Esophagus mucosa (tissue), 1 donor: ENCODE measurements at places on chromosomes 6 and 20.
A peak's percentile ranks its signal among the peaks of the same experiment; 100 is the strongest.

GRCh38 chr6:136401749-136402148 lies 112.1 kb upstream of the BCLAF1 start:
- no peak for ATAC-seq

DNA sequence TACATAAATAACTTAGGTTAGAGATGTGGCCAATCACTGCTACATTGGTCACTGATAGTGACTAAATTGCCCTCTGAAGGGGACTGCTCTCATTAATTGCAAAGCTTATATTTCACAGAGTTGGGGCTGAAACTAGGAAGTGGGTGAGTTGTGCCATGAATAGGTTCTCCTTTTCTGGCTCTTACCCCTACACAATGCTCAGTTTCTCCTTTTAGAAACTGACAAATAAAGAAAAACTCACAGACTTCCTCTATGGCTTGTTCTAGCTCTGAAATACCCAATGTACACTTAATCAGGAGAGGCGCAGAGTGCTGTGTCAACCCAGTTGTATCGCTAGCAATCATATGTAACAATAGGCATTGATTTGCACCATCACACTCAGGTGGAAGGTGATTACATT lies 41.2 kb upstream of the PROKR2 start:
- ATAC-seq, result no peak

- ATAC-seq, result no peak
Observed at GRCh38 chr20:56381501-56381900, 10.5 kb downstream of the AURKA start.

DNA sequence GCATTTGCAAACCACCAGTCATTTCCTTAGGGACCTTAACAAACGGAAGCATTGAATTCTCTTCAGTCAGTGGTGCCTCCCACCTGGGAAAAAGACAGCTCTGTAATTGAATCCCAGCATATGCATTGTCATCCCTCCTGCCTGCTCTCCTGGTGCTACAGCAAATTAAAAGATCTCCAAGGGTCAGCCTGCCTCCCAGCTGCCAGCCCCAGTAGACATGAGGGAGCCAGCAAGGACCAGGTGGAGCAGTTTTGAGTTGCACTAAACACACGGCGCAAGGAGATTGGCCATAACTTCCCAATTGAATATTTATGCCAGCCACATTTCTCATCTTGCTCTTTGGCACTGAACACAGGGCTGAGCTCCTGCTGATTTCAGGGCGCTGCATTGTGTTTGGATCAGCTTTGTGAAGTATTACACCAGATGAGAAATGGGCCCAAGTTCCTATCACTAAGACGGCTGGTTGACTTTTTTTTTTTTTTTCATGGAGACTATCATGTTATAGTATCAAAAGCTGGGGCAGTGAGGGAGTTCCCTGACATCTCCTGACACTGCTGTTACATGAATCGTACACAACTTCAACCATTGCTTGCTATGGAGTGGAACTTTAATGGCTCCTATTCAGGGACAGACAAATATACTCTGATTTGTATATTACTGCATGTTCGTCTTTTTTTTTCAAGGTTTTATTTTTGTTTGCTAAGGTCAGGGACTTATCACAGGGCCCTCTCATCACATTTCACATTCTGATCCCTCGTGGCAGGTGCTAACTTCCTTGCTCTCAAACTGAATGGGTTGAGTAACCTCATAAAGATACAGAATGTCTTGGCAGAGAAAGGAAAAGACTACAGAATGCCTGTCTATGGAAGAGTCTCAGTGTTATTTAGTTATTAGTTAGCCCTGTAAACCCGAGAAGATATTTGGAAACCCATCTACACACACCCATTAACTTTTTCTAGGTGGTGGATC lies 191.1 kb downstream of the EYA4 start:
- no peak for ATAC-seq

DNA sequence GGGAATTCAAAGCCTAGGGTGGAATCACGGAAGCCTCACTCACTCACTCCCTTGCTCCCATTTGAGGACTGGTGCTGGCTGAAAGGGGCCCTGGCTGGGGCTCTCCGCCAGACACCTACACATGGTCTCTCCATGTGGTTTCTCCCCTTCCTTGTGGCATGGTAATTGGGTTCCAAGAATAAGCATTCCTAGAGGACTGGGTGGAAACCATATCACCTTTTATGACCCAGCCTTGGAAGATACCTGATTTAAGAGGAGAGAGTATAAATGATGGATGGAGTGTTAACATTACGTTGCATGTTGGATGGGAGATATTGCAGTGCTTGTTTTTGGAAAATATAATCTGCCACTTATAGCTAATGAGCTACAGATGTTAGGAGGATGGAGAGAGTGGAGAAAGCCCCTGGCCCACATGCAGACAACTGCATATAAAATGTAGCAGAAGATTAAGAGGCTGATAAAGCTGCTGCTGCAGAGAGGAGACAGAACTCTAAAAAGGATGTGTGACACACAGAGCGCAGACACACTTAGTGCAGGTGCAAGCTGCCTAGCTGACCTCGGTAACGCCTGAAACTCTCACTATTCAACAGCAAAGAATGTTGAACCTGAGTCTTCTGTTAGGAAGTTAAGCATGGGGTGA lies 23.3 kb upstream of the CDKN1A start:
- no peak for ATAC-seq

- ATAC-seq, result no peak
Observed at GRCh38 chr6:21033084-21033483, 498.8 kb downstream of the CDKAL1 start.

- no peak for ATAC-seq
Observed at GRCh38 chr6:104952911-104953399, 4.0 kb upstream of the LIN28B start.

GRCh38 chr6:1053586-1053985 lies 258.3 kb upstream of the FOXQ1 start:
- peak; percentile 46 for ATAC-seq

GRCh38 chr6:29520232-29520631 lies 32.5 kb upstream of the MAS1L start:
- ATAC-seq, result no peak

- ATAC-seq, result peak; percentile 57
Observed at GRCh38 chr6:14354919-14355572, 237.5 kb downstream of the CD83 start.

DNA sequence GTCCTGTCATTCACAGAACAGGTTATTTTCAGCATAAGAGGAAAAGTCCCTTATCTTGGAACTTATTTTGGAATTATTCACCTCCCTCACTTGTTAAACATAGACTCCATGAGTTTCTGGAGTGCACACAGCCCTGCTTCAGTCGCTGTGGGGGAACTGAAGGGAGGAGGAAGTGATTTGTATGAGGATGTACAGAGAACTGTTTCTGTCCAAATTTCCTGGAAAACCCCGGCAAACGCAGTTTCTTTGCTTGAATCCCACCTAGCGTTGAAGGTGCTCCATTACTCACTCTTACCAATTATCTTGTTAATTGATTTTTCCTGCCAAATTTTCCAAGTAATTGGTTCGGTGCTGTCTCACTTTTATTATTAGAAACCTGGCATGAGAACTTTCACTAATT lies 78.0 kb upstream of the AGPAT4 start:
- ATAC-seq, result no peak

DNA sequence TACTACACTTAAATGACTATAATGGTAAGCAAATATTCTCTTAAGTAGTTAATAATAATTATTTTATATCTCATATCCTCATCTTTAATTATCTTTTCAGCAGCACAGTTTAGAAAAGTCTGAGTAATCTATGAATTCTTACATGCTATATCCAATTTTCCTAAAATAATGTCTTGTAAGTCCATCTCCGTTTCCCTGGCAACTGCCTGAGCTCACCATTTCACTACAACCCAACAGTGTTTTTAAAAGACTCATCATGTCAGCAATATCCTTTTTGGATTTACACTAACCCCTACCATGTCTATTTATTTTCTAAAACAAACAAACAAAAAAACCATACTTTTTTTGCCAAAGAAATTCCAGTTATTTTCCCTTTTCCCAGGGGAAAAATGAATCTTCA lies 859.6 kb downstream of the EYS start:
- ATAC-seq, result no peak

GRCh38 chr6:154538640-154539191 lies 28.2 kb upstream of the CNKSR3 start:
- ATAC-seq, result no peak

DNA sequence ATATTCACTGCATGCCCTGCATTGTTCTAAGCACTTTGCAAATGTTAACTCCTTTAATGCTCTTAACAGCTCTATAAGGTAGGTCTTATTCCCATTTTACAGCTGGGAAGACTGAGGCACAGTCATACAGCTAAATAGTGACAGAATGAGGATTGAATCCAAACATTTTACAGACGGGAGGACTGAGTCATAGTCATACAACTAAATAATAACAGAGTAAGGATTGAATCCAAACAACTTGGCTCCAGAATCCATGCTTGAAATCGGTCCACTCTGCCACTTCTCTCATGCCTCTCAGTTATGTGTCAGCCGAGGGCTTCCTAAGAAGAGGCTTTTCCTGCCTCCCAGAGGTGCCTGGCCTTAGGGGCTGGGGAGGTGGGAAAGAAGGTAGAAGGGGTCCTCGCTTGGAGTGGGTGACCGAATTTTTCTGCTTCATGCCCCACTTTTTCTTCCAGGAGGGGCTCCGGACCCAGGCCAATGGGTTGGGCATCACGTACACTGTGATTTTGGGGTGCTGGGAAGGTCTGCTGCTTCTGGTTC lies 137.4 kb upstream of the RNF24 start:
- ATAC-seq, result no peak

- no peak for ATAC-seq
Observed at GRCh38 chr6:27426045-27426620, 37.6 kb downstream of the ZNF391 start.

DNA sequence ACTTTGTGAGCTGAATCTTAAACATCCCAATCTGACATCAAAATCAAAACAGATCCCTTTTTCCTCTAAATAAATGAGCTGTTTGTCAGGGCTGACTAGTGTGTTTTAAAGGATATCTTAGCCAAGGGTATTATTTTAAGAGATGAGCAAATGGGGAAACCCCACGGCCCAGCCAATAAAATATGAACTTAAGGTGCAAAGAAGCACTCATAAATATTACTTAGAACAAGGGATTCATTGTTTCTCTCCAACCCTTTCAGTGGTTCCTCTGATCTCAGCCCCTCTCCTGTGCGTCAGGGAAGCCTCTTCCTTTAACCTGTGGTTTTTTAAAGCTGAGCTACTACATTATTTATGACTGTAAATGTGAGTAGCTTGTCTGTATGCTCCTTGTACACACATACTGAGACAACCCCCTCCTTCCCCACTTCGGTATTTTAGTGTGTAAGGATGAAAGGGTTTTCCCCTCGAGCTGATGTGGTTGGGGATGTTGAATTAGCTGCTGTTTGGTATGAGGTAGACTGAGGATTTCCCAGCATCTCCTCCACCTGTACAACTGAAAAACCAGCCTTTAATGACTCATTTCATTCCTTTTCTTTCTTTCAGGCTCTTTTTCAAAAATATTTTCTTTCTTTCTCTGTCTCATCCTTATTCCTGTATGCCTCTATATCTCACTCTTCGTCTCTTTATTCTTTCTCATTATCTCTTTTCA lies 6.5 kb downstream of the BMP5 start:
- no peak for ATAC-seq

- no peak for ATAC-seq
Observed at GRCh38 chr6:112149236-112149635, 61.8 kb downstream of the FAM229B start.

DNA sequence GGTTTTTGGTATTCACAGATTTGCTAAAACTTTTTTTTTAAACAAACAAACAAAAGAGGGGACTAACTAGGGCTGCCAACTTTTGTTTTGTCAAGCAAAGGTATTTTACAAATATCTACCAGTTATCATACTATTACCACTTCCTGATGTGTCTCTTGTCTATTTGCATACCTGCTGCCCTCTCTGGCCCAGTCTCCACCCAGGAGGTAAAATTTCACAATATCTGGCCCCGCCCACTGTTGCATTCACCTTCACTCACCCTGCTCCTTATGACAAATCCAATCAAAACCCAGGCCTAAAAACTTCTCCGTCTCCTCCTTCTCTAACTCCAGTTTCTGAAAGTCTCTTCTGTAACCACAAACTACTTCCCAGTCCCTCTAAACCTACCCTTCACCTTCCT lies 82.2 kb downstream of the TRERF1 start:
- peak; percentile 71 for ATAC-seq

DNA sequence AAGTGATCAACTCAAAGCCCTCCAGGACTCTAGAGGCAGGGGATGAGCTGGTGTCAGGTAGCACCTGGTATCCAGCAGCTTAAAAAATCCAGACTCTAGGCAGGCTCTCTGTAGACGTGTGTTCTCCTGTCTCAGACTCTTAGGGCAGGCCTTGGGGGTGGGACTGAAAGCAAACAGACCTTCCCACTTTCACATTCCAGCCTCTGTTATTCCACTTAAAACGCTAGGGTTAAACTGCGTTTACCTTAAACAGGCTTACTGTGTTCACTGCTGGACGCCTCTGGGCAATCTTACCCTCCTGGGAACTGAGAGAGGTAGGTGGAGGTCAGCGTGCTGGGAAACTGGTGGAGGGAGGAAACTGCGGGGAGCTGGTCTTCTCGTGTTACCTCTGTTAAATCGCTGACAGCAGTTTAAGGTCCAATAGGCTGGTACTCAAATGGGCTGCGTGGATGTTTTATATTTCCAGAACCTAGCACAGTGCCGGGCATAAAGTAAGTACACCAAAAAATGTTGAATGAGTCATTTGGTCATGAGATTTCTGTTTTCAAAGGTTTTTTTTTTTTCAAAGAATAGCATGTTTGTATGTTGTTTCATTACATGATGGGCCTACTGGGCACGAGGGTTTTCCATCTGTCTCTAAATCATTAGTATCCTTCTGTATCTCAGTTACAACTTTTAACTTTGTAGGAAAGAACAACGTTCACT lies at the start of gene GCNT2:
TSS of gene GCNT2 (plus strand) at position 248 of the 705 bp plus-strand sequence. CDS start 7,561 bp downstream, outside the sequence.
- ATAC-seq, result peak; percentile 86

DNA sequence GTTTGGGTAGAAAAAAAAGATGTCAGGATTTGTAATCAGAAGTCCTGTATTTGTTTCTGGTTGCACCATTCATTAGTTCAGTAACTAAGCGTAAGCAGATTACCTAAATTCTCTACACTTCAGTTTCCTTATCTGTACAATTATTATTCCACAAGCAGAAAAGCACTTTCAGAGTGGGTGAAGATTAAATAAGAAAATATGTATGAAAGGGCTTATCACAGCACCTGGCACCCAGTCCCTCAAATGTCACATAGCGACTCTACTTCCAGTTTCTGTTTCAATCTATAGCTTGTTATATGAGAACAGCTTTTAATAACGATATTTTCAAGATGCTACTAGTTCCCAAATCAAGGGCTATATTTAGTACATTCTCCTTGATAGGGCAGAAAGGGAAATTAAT lies 31.4 kb downstream of the RGS17 start:
- no peak for ATAC-seq

GRCh38 chr6:137102851-137103492 lies 58.2 kb upstream of the IL20RA start:
- peak; percentile 22 for ATAC-seq
